Right ventricle myocardium inferior (tissue), 1 donor: ENCODE measurements at places on chromosomes 6 and 20. TPM values are rescaled to one million over a fixed set of nuclear protein-coding genes. Genes with fewer than 3 reads are reported as not detected.

DNA sequence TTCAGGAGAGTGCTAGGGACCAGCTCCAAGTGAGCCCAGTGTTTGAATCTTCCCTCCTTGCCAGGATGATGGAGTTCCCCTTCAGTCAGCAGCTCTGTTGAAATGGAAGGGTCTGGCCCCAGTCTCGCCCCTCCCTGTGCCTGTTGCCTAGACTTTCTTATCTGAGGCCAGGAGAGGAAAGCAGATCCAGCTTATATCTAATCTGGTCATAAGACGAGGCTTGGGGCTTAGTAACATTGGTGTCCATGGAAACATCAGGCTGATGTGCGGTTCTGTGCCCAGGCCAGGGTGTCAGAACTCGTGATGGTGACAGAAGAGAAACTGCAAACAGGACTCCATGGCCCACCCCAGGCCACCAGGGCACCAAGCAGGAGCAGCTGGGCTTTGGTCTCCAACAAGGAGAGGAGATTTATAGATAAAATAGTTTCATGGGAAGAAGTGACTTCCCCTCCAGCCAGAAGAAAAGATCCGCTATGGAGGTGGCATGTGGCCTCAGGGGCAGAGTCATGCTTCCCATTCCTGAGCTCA lies 9.8 kb downstream of the MAS1L start:
- DNase-seq = no peak

GRCh38 chr6:104414723-104415122 lies 445.0 kb downstream of the HACE1 start:
- DNase-seq = no peak

DNA sequence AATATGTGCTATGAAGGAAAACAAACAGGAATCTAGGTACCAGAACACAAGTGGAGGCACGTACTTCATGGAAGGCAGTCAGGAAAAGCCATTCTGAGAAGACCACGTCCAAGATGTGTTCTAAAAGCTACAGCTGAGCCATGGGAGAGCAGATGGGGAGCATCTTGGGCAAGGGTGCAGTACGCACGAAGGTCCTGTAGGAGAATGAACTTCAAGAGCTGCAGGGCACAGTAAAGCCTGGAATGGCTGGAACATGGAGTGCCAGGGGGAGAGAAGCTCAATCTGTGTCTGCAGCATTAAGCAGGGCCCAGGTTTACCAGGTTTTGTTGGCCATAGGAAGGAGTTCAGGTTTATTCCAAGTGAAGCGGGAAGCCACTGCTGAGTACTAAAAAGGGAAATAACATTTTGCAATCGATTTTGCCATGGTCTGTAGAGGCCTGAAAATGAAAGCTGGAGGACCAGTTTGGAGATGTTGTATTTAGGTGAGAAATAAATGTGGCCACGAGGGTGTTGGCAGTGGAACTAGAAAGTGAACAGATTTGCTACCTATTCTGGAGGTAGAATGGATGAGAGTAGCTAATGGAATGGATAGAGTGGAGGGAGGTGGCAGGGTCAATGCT lies 29.9 kb downstream of the ADTRP start:
- no peak for DNase-seq

DNA sequence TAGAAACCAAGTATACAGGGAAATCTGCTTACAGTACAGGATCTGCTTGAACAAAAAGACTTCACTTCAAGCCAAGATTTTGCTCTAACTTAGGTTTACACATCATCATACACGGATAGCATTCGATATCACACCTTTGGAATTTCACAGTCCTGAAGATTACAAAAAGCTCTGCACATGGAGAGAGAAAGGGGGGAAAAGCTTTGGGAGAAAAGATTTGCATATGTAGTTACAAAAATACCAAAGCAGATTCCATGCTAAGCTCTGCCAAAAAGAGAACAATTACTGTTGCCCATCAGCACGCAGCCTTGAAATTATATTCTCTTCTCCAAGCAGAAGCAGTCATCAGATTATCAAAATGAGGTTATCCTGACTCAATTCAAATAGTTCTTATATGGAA lies 62.0 kb downstream of the HIVEP2 start:
- DNase-seq = no peak

DNA sequence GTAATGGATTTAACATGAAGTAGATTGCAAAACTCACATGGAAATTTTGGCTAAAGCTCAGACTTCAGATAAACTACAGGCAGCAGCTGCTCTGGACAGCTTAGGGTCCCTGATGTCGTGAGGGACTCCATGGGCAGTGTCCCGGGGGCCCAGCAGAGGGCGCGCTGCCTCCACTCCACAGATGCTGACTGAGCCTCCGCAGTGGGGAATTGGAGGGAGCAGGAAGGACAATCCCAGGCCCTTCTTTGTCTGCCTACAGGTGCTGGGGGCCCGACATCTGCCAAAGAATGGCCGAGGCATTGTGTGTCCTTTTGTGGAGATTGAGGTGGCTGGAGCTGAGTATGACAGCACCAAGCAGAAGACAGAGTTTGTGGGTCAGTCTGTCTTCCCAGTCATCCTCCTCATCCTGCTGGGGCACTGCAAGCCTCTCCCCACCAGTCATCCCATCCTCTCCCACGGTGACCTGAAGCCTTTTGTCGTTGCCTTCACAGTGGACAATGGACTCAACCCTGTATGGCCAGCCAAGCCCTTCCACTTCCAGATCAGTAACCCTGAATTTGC lies 35.9 kb downstream of the PLCG1 start:
- peak; percentile 92 for DNase-seq

Gene NKAIN4
- not detected for total RNA-seq

Gene APCDD1L
- 0.32 TPM for total RNA-seq

Gene RUNX2
- total RNA-seq = 0.43 TPM

Gene PTCRA
- total RNA-seq = not detected
